ENCODE measurements at places on chromosomes 13 and 19.

- DNase-seq: peak; percentile 24
Observed at GRCh38 chr19:47094557-47095475, 18.8 kb downstream of the ZC3H4 start.

- DNase-seq: no peak
Observed at GRCh38 chr13:85525411-85525810, 273.8 kb downstream of the SLITRK6 start.

DNA sequence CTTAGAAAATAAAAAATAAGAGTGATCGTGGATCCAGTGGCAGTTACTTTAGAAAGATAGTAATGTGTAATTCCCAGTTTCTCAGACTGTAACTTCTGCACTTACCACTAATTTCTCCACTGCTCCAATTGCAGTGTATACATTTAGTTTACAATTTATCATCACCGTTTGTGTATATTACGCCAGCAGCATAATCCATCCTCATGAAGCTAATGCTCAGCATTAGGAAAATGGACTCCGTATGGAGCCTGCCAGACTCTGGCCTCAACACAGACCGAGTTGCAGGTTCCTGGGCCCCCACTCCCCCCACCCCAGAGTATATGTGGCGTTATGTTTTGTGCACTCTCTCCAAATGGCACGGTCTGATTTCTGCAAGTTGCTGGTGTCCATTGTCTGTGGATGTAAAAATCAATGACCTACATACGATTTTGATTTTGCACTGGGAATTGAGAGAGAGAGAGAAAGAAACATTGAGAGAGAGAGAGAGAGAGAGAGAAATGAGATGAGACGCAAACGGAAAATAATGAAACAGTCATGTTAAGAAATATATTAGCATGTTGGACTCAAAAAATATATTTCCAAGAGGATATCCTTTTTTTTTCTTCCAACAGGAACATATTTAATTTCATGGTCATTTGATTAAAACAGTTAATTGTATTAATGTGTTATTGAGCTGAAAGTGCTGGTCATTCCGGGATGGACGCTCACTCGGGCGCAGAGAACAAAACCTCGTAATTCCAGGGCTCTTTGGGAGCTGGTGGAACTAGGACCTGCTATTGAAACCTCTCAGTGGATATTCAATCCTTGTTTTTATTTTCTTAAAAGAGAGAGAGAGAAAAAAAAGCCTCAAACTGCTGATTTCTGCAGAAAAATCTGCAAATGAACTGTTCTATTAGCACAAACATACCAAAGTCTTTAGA lies 278.8 kb downstream of the TSHZ3 start:
- DNase-seq: no peak

DNA sequence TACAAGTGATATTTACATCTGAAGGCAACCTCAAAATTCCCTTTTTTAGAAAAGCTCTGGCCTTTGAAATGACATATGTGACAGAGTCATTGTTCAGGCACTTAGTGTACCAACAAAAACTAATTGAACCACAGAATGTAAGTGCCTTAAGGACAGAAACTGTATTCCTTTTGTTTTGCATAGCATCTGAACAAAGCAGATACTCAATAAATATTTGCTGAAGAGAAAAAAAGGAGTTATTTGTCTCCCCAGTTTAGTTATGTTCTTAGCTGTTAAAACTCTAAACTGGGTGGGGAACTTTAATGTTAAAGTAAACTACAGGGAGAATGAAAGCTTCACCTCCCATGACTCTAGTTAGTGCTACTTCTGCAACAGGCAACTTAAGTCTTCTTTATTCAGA lies 56.8 kb upstream of the KLF5 start:
- no peak for DNase-seq

DNA sequence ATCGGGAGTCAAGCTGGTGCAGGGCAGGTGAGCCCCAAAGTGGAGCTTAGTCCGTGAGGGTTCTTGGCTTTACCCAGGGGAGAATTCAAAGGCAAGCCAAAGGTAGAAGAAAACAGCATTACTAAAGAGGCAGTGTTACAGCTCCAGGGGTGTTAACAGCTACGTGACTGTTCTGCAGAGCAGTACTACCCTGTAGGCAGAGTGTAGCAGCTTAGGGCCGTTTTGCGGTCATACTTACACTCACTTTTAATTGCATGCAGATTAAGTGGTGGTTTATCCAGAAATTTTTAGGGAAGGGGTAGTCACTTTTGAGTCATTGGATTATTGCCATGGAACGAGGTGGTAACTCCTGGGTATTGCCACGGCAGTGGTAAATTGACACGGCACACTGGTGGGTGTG lies 482.2 kb downstream of the SLITRK5 start:
- no peak for DNase-seq

- no peak for DNase-seq
Observed at GRCh38 chr13:86878781-86879180, 792.4 kb upstream of the SLITRK5 start.

GRCh38 chr19:16000024-16000663 lies 51.3 kb downstream of the OR10H4 start:
- no peak for DNase-seq

- DNase-seq: no peak
Observed at GRCh38 chr13:79190932-79191331, 215.1 kb downstream of the RBM26 start.

DNA sequence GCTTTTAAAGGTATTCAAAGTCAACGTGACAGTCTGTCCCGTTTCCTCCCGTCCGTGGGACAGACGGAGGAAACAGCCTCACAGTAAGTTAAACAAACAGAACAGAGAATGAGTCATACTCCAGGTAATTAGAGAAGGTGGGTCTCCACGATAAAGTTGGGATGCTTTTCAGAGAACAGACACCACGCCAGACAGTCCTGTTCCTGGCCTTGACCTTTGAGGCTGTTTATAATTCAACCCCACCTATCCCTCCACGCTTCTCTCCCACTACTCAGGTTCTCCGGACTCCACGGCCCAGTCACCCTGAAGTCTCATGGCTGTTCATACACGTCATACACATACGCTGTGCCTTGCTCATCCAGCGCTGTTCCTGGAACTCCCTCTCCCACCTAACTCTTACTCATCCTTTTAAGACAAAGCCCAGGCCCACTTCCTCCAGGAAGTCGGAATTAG lies 42.5 kb downstream of the ARHGEF18 start:
- no peak for DNase-seq

GRCh38 chr19:16381756-16382401 lies 57.3 kb downstream of the KLF2 start:
- DNase-seq: no peak

DNA sequence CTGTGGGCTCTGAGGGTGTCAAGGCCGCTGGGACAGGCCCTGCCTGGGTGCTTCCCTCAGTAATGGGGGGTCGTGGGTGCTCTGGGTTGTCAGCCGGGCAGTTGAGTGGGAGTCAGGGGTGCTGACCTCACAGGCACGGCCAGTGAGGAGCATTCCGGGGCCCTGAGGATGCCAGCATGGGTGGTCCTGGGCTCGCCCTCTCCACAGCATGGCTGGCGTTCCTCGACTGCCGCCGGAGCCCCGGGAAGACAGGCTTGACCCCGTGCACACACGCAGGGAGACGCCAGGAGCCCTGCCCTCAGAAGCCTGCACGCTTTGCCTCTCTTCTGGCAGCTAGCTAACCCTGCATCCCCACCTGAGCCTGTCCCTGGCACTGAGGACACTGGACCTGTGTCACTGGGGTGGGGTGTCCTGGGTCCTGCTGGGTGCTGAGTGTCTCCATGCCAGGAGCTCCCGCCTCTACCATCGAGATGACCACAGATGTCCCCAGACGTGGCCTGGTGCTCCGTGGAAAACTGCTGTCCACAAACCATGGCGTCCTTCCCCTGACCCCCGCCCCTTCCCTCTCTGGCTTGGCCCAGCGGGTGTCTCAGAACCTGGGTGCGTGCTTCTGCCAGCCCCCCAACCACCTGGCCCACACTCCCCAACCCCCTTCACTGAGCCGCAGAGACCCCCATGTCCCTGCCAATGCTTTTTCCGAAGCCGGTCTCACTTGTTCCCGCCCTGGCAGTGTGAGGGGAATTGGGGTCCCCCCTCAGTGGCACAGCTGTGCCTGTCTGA lies 4.4 kb upstream of the NDUFS7 start:
- no peak for DNase-seq

GRCh38 chr13:58302349-58302748 lies 670.8 kb downstream of the PCDH17 start:
- DNase-seq: no peak

- no peak for DNase-seq
Observed at GRCh38 chr19:39506944-39507714, 7.8 kb upstream of the SELENOV start.

GRCh38 chr19:45162608-45163143 lies 1.9 kb upstream of the NKPD1 start:
- DNase-seq: no peak

- DNase-seq: peak; percentile 67
Observed at GRCh38 chr19:52535771-52536447, 8.4 kb downstream of the ZNF808 start.

DNA sequence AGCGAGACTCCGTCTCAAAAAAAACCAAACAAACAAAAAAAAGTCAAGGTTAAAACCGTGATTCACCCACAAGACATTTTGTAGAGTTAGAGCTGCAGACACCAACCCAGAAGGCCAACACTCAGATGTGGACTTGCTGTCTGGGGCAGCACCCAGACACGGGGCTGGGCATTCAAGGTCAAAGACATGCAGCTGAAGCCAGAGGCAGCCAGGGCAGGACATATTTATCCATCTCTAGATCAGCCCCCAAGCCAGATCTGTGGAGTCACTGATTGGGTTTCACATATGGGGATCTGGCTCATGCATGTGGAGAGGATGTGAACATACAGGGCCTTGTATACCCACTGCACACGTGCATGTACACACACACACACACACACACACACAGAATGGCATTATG lies 3.6 kb downstream of the KLK15 start:
- DNase-seq: no peak

GRCh38 chr13:114111577-114111976 lies 20.8 kb downstream of the RASA3 start:
- no peak for DNase-seq

- DNase-seq: no peak
Observed at GRCh38 chr13:44730851-44731250, 154.7 kb upstream of the TSC22D1 start.

DNA sequence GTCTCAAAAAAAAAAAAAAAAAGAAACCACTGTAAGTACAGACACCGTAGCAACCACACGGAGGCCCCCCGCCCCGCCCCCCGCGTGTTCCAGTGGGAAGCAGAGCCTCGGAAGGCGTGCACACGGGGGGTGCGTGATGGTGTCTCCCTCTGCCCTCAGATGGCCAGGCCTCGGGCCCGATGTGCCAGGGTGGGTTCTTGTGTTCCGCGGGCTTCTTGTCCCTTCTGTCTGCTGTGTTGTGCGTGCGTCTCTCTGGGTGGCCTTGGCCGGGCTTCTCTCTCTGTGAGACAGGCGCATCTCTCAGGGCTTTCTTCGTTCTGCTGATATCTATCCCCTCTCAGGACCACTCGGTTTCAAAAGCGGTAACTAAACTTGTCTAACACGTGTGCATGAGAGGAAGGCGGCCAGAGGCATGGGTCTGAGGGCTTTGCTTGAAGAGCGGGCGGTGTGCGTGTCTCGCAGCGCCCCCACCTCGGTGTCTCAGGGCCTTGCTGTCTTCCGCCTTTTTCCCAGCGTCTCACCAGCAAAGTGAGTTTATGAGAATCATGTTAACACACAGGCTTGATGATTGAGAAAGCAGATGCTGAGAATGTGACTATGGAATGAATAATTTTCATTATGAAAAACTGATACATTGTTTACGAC lies 12.6 kb downstream of the ATP11A start:
- DNase-seq: no peak

GRCh38 chr19:51016798-51017683 lies 2.5 kb downstream of the KLK10 start:
- DNase-seq: peak; percentile 71

DNA sequence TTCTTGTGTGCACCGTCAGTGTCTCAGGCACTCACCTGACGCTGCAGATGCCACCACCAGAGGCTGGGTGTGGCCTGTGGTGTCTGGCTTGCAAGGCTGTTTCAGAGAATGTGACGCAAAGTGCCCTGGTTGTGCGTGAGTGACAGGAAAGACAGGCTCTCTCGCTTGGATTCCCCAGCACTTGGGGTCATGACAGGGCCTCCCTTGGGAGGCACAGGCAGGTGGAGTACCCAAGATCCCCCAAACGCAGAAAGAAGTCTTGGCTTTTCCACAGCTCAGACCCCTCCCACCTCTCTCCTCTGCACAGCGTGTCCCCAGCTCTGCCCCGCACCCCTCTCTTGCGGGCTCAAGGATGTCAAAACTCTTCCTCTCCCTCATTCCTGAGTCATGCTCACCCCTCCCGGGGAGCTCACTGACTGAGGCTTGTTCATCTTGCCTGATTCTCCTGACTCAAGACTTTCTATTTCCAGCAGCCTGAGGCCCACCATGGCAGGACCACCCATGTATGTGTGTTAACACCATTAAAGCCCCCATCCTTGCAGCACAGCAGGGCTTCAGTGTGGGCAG lies 21.0 kb downstream of the DHX34 start:
- DNase-seq: no peak

DNA sequence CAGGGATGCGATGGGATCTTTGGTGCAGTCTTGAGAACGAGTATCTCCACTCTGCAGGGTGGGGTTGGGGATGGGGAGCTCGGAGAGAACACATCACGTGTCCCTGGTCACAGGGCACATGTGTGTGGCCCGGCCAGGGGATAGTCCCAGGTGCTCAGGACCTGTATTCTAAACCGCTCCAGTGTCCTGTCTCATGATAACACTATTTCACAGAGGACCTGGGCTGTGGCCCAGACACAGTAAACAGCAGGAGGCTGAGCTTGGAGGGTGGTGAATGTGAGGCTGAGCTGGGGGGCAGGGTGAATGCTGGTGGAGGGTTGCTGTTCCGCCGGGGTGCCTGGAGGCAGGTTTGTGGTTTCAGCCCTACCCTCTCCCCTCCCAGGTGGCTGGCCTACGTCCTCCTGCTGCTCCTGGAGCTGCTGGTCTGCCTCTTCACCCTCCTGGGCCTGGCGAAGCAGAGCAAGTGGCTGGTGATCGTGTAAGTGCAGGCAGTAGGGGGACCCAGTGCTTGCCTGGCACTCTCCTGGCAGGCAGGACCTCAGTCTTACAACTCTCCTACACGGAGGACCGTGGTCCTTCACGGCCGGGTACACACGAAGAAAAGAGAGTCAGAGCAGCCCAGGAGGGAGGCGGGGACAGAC lies 11.1 kb downstream of the TTYH1 start:
- DNase-seq: no peak

- DNase-seq: no peak
Observed at GRCh38 chr19:2573916-2574315, 98.0 kb downstream of the GADD45B start.

DNA sequence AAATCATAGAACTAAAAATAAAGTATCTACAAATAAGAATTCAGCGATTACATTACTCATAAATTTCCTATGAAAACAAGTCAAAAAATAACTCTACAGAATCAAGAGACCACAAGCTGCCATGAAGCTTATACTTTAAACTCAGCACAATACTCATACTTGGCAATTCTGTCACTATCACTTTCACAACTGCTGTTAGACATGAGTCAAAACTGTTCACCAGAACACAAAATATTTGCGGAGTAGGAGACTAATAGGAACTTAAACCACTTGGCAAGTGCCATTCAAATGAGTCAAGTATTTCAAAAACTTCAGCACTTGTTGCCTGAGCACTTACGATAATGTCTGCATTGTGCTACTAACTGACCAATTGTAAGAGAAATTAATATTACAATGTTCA lies 387.8 kb upstream of the GPC6 start:
- no peak for DNase-seq

GRCh38 chr13:102680842-102681740 lies 13.8 kb downstream of the METTL21C start:
- no peak for DNase-seq

GRCh38 chr13:109330123-109330522 lies 456.3 kb downstream of the IRS2 start:
- DNase-seq: no peak

All from activated CD8-positive, alpha-beta memory T cell treated with anti-CD3 and anti-CD28 coated beads for 48 hours (primary cell).